ENCODE measurements at places on chromosomes 11 and 22.

DNA sequence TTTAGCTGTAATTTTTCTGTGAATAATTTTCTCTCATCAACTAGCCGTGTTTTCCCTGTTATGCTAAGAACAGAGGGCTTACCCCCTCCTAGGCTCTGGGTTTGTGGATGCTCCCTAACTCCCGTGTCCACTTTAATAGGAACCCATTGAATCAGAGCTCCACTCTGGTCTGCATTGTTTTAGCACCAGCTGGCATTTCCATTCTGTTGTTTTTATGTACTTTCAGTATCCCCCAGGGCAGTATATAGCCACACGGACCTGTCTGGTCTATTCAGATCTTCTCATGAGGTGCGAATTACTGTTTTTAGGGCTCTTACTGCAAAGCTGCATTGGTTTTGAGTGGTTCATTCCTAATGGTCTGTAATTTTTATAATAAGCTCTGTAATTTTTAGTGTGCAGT lies 16.0 kb downstream of the POLD3 start:
- DNase-seq, result no peak

- no peak for DNase-seq
These were observed 52.5 kb upstream of the SYN3 start for GRCh38 chr22:33110562-33111163.

GRCh38 chr11:15779518-15779917 lies 576.8 kb downstream of the SOX6 start:
- DNase-seq, result no peak

DNA sequence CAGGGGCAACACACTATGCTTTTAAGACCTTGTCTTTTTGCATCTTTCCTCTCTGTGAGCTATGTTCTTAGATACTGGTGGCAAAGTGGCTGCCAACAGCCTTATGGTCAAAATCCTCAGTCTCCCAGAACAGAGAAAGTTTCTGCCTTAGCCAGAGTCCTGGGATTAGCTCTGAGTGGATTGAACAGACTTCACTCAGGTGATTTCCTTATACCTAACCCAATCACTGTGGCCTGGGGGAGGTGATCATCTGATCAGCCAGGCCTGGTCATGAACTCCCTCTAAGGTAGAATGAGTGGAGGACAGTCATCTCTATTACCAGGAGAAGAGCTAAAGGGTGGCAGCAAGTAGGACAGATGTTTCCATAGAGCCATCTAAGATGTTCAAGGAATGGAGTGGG lies 218.5 kb upstream of the E2F8 start:
- no peak for DNase-seq

DNA sequence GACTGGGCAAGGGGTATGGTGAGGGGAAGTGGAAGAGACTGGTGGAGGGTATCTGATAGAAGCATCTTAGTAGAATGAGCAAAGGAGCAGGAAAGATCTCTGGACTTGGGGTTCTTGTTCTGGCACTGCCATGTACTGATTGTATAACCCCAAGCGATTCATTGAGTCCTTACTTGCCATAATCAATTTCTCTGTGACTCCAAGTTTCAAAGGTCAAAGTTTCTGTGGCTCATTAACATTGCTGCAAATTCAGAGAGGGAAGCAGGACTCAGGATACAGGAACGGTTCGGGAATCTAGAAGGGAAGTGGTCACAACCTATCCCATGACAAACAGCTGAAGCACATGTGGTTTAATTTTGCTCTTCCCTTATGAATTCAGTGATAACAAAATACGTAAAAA lies 309 bp downstream of the OR51I2 start:
- DNase-seq, result no peak
